ENCODE measurements at places on chromosomes 4 and X. TPM values are rescaled to one million over a fixed set of nuclear protein-coding genes. Genes with fewer than 3 reads are reported as not detected.

GRCh38 chrX:39532761-39533160 is 565.0 kb downstream of the BCOR start:
- no peaks in the 10 kb centered on the region for H3K27me3 ChIP-seq
- no peak overlapping the region for H3K27ac ChIP-seq
- no peak for DNase-seq
- H3K36me3 ChIP-seq = no peaks in the 10 kb centered on the region
- no peak overlapping the region for H3K4me3 ChIP-seq

- peaks cover 5% of the 10 kb centered on the region for H3K4me1 ChIP-seq
- H3K27me3 ChIP-seq = no peaks in the 10 kb centered on the region
- no peak overlapping the region for H3K27ac ChIP-seq
- H3K4me3 ChIP-seq = no peak overlapping the region
- H3K36me3 ChIP-seq = no peaks in the 10 kb centered on the region
Measured at GRCh38 chr4:39415678-39416283, 9.1 kb downstream of the KLB start.

EGFL6 gene
- 115 TPM for total RNA-seq

GRCh38 chr4:98583265-98583664 is 75.1 kb downstream of the TSPAN5 start:
- no peak for DNase-seq
- H3K4me3 ChIP-seq = no peak overlapping the region
- no peaks in the 10 kb centered on the region for H3K36me3 ChIP-seq
- peak overlapping the region; percentile 59 for H3K27ac ChIP-seq
- H3K27me3 ChIP-seq = no peaks in the 10 kb centered on the region

ABCB7 gene
- 42.2 TPM for total RNA-seq

- no peak overlapping the region for H3K4me3 ChIP-seq
- H3K4me1 ChIP-seq = peaks cover 23% of the 10 kb centered on the region
- no peaks in the 10 kb centered on the region for H3K36me3 ChIP-seq
- no peaks in the 10 kb centered on the region for H3K27me3 ChIP-seq
Measured at GRCh38 chr4:76563454-76564122, 128.6 kb downstream of the SHROOM3 start.
